Activated CD8-positive, alpha-beta memory T cell treated with anti-CD3 and anti-CD28 coated beads, Interleukin-2, amount 10 ng/mL, durations not matched to agents 7 days and 5 days (primary cell): ENCODE measurements at places on chromosomes 12 and 14. TPM values are rescaled to one million over a fixed set of nuclear protein-coding genes. Genes with fewer than 3 reads are reported as not detected.
A peak's percentile ranks its signal among the peaks of the same experiment; 100 is the strongest.

Gene KRT6B
- total RNA-seq, result not detected

Gene DEPDC4
- total RNA-seq, result 1.5 TPM

GRCh38 chr12:19203013-19203412 is 73.5 kb downstream of the PLEKHA5 start:
- H3K27me3 ChIP-seq, result no peaks in the 10 kb centered on the region
- peaks cover 4% of the 10 kb centered on the region for H3K4me1 ChIP-seq
- no peak for DNase-seq
- H3K4me3 ChIP-seq, result no peak overlapping the region
- H3K27ac ChIP-seq, result no peak overlapping the region
- no peaks in the 10 kb centered on the region for H3K36me3 ChIP-seq

DNA sequence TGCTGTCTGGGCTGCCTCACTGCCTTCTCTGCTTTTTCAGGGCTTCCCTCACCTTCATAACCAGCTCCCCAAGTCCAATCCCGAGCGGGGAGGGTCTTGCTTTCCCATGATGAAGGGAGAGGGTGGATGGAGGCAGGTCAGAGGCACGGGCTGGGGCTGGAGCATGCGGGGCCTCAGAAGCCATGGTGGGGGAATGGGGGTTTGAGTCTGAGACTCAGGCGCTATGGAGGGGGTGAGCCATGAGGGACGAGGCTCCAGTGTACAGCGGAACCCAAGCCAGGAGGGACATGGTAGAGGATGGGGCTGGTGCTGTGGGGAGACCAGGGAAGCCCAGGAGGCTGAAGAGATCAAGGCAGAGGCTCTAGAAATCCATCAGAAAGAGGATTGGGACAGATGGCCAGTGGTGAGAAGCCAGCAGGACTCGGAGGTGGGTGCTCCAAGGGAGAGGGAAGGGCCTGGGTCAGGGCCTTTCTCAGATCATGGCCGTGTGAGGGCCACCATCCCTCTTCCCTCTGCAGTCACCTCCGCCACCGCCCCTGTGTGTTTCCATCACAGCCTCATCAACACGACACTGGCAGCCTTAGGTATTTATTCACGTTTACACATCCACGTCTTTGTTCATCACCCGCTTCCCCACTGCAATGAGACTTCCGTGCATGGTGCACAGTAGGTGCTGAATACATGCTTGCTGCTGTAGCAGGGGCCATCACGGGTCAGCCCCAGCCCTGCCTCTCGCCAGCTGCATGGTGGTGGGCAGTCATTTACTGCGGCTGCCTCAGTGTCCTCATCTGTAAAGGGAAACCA is 144.7 kb downstream of the ADGRD1 start:
- no peaks in the 10 kb centered on the region for H3K27me3 ChIP-seq
- DNase-seq, result no peak
- no peaks in the 10 kb centered on the region for H3K36me3 ChIP-seq

DNA sequence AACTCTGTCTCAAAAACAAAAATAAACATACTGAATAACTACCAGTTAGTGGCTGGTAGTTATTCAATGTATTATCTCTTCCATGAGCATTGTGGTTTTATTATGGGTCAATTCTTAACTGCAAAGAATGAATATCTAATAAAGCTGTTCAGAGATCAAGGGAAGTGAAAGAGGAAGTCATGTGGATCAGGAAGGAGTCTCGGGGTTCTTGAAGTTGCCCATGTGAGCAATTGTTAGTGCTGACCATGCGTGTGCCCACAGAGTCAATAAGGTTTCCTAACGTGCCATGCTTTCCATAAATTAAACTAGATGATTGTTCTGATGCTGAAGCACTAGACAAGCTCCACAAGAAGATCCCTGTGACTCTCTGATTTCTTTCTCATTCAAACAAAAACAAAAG is 136.5 kb upstream of the CPSF6 start:
- DNase-seq, result no peak

Gene MYO1H
- total RNA-seq, result not detected

GRCh38 chr12:89448526-89448925 is 76.1 kb downstream of the GALNT4 start:
- no peaks in the 10 kb centered on the region for H3K27me3 ChIP-seq
- DNase-seq, result no peak
- H3K36me3 ChIP-seq, result peaks cover 43% of the 10 kb centered on the region
- H3K27ac ChIP-seq, result no peak overlapping the region
- H3K4me3 ChIP-seq, result no peak overlapping the region
- H3K4me1 ChIP-seq, result peaks cover 10% of the 10 kb centered on the region

GRCh38 chr12:1013618-1014489 is 22.8 kb downstream of the ERC1 start:
- no peak overlapping the region for H3K4me3 ChIP-seq
- no peak for DNase-seq
- no peaks in the 10 kb centered on the region for H3K36me3 ChIP-seq
- H3K27ac ChIP-seq, result no peak overlapping the region

DNA sequence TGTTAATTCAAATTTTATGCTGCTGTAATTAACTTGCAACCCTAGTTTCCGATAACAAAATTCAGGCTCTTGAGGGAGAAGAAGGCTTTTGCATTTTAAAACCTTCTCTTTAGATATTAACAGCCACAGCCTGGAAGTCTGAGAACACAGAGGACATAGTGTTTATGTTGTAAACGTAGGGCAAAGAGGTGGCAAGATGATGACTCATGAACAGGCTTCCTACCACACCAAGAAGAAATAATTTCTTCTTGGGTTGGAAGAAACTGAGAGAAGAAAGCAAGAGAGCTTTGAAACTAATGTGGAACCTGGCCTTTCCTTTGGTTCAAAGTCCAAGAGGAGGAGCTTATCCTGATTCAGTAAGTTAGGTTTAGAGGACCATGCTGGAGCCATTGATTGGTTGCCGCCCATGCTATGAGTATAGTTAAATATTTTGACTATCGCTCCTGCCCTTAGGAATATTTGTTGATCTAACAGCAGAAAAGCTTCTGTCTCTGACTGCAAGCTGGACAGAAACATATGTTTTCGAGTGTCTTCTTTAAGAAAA is 31.8 kb downstream of the CCDC198 start:
- H3K4me3 ChIP-seq, result no peak overlapping the region
- DNase-seq, result no peak
- H3K27me3 ChIP-seq, result no peaks in the 10 kb centered on the region

GRCh38 chr12:89525305-89525823 is 483 bp downstream of the POC1B start:
- peaks cover 36% of the 10 kb centered on the region for H3K36me3 ChIP-seq
- H3K27ac ChIP-seq, result peak overlapping the region; percentile 97
- DNase-seq, result peak; percentile 67
- H3K4me3 ChIP-seq, result peak overlapping the region; percentile 92
